Foreskin fibroblast (primary cell): ENCODE measurements at places on chromosomes 1 and 21.
A peak's percentile ranks its signal among the peaks of the same experiment; 100 is the strongest.

DNA sequence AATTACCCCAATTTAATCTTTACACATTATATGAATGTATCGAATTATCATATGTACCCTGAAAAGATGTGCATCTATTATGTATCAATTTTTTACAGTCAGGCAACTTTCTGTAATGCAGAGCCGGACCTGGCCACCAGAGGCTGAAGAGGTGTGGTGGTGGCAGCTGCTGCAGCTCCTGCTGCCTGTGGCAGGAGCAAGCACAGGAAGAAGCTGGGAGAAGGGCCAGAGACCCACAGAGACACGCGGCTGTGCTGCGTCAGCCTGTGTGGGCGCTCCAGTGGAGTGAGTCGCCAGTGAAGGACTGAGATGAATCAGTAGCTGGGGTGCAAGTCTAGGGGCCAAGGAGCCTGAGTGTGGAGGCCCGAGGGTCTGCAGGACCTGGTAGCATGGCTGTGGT is 74.3 kb upstream of the COG2 start:
- peak; percentile 3 for DNase-seq

DNA sequence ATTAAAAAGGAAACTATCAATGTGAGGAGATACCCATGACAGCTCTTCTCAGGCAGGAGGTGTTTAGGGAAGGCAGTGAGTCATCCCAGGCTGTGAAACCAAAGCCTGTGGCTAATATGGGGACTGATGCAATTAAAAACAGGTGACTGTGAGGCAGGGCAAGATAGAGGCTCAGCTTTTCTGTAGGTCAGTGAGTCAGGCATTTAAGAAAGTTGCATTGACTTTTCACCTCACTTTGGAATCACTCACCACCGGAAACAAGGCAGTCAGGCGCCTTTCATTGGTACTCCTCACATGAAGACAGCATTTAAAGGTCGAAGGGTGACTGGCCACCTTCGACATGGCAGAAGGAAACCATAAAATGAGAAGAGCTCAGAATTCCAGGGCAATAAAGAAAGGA is 54.5 kb downstream of the PAPPA2 start:
- DNase-seq = no peak

GRCh38 chr1:89472886-89473417 is 51.7 kb upstream of the LRRC8B start:
- no peak for DNase-seq

DNA sequence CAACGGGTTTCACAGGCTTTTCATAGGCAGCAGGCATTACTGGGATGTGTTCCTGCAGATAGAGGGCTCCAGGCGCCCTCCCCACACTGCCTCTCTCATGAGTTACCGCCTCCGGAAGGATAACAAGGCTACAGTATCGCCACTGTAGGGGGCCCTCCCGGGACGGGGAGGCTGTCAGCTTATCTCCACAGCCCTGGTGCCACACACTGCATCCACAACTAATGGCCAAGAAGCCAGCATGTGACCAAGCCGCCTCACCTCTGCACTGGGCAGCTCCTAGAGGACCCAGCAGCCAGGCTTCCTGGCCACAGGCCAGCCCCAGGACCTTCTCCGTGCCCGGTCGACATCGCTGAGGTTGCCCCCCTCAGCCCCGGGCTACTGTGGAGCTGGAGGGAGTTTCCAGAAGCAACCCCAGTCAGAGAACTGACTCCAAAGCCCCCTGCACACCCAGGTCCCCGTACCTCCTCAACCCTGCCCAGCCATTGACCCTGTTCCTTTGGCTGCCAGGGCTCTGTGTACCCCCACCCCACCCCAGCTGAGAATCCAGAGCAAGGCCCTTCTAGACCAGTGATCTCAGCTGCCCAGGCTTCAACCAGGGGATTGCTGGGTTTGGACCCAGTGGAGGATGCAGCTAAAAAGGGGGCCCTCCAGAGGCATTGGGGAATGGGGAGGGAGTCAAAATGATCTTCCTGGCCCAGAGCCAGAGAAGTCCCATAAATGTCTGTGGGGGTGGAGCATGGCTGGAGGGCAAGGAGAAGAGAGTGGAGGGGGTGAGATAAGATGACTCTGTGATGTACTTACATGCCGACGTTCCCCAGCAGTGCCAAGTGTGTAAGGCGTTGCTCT is 45.0 kb downstream of the NEK2 start:
- no peak for DNase-seq

GRCh38 chr1:203072911-203073310 is 12.9 kb downstream of the MYOG start:
- DNase-seq = peak; percentile 22

GRCh38 chr1:88736633-88737248 is 52.7 kb downstream of the PKN2 start:
- peak; percentile 29 for DNase-seq

DNA sequence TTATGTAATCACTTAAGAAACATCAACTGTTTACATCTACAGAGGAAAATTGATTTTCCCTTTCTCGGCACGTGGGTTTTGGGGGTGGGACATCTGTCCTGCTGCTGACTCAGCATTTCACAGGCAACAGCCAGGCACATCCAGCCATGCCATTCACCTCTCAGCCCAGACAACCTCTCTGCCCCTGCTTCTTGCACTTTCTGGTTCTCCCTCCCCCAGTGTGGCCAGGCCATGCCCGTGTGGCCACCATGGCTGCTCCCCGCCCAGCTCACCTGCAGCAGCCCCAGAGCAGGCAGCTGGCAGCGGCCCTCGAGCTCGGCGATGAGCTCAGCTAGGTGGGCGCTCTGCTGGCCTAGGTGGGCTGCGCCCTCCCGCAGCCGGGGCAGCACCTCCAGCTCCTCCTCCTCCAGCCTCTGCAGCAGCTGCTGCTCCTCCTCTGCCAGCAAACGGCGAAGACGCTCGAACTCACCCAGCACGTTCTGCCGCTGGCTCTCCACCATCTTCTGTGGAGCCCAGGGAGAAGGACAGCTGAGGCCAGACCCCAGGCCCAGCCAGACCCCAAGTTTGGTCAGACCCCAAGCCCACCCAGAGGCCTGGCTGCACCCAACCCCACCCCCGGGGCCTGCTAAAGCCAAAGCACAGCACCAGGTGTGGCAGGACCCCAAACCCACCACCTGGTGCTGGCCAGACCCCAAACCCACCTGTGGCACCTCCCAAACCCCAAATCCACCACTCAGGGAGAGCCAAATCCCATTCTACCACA is 5.8 kb downstream of the TRIM11 start:
- DNase-seq = no peak

DNA sequence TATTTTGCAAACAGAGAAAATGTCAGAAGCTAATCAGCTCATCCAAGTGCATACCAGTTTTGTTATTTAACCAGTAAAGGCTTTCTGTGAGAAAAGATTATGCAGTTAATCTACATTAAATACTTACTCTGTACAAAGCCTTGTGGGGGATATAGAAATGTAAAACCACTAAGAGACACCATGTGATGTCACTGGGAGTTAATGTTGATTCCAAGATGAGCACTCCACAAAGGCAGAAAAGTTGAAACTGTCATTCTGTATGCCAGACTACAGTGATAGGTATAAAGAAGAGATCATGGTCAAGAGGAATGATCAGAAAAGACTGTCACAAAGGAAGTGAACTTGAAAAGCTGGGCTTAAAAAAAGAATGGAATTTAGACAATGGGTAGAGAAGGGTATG is 100.3 kb upstream of the SGIP1 start:
- no peak for DNase-seq

DNA sequence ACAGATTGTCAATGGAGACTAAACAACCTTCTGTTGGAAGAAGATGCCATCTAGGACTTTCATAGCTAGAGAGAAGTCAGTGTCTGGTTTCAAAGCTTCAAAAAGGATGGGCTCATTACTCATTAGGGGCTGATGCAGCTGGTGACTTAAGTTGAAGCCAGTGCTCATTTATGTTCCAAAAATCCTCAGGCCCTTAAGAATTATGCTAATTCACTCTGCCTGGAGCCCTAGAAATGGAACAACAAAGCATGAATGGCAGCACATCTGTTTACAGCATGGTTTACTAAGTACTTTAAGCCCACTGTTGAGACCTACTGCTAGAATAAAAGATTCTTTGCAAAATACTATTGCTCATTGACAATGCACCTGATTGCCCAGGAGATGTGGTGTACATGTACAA is 63.7 kb downstream of the TTC3 start:
- no peak for DNase-seq

DNA sequence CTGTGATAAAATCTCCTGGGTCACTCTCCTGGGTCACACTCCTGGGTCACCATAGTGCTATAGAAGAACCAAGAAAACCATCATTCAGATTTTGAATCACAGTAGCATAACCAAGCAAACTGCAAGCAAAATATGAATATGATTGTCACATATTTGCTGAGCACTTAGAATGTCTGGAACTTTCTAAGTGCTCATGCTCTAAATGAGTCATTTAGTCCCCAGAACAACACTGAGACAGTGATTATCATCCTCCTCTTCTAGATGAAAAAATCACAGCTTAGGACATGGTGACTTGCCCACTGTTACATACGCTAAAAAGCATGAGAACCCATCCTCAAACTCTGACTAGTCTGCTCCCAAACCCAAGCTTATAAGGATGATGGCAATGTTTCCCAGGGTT is 39.5 kb upstream of the DDAH1 start:
- peak; percentile 24 for DNase-seq

DNA sequence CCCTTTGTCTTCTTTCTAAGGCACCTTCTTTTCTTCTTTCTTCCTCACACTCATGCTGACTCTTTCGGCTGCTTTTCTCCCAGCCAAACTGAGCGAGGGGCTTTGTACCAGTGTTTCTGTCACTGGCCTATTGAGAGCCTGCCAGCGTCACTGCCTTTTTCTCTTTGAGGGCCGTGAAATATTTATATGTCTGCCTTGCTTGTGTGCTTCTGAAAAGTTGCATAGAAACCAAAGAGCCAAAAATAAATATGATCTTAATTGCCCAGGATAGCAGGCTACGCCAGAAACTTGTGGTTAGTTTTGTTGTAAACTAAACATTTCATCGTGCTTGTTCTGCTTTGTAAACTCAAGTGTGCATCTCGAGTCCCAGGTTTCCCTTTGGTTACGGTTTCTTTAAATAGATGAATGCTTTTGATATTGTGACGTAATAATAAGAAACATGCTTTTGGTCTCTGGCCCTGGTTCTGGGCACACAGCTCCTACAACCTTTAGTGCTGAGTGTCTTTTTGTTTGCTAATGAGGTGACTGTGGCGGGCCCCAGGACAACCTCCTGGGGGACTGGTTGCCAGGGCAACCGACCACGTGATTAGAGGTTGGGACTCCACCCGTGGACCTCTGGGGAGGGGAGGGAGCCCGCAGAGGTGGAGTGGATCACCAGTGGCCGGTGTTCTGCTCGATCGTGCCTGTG is 10.8 kb downstream of the SLC37A1 start:
- no peak for DNase-seq

DNA sequence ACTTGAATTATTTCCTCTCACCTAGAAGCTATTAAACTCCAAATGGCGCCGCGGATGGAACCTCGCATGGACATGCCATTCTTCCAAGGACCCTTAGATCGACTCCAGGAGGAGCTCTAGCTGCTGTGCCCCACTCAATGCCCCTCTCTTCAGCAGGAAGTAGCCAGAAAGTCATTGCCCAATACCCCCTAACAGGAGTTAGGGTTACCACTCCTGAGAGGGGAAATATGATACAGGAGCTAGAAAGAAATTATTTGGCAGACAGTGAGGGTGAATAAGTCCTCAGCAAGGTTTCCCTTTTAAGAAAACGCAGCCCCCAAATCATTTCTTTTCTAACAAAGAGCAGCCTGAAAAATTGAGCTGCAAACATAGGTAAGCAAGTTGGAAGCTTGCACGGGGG is 28.6 kb downstream of the TFB2M start:
- DNase-seq = no peak

DNA sequence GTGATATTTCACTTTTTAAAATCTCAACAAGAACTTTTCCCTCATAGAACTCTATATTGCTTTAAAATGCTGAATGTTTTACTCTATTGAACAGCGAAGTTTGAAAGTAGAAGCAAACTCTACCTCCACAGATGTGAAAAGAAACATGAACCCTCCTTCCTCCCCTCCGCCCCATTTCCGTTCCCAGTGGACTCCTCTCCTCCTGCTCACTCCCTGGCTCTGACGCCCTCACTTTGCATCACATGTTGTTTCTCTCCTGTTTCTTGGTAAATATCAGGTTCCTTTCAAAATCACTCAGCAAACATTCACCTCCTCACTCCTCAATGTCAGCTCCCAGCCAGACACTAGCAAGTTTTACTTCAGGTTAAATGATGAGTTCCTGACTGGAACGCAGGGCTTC is 34.6 kb downstream of the KCNH1 start:
- DNase-seq = no peak

GRCh38 chr1:221263831-221264767 is 384.9 kb downstream of the HLX start:
- peak; percentile 84 for DNase-seq

GRCh38 chr1:169305356-169305755 is 62.2 kb downstream of the NME7 start:
- no peak for DNase-seq

- DNase-seq = peak; percentile 48
Measured at GRCh38 chr1:91552091-91552490, 51.4 kb downstream of the CDC7 start.

DNA sequence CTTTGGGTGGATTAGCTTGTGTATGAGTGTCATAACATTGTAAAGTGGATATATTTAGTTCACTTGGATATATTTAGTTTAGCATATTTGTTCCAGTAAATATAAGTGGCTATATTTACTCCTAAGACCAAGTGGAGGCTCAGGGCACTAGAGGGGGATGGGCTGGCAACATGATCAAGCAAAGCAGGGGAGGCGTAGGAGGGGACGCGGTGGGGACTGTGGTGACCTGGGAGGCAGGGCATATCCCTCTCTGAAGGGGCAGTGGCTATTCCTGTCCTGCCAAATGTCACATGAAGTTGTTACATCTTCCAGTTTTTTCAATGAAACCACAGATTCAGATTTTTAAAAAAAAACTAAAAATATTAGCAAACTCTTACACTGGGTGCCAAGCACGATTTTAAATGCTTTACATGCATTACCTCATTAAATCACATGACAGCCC is 51.9 kb upstream of the EDN2 start:
- DNase-seq = no peak

DNA sequence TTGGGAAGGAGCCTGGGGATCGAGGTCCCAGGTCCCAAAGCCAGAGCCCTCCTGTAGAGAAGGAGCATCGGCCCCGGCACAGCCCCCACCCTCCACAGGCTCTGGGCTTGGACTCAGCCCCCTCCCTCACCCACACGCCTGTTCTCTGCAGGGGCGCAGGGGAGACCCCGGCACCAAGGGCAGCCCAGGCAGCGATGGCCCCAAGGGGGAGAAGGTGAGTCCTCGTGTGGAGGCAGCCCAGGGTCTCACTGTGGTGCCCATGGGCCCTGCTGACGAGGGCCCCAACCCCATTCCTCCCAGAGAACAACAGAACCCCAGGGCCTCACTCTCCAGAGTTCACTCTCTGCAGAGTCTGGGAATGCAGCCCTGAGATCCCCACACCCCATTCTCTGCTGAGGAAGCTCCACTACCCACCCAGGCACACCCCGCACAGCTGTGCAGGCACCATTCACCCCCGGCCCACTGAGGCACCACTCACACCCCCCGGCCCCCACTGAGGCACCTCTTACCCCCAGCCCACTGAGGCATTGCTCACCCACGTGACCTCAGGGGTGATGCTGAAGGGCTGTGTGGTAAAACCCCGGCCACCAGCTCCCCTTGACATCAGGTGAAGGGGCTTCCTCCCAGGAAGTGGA is 21.8 kb downstream of the COL6A2 start:
- DNase-seq = no peak
